Activated T-helper 1 cell treated with anti-CD3 and anti-CD28 coated beads, Interleukin-2, amount 50 U/mL, for 16 hours (primary cell): ENCODE measurements at places on chromosomes 12 and 14.

DNA sequence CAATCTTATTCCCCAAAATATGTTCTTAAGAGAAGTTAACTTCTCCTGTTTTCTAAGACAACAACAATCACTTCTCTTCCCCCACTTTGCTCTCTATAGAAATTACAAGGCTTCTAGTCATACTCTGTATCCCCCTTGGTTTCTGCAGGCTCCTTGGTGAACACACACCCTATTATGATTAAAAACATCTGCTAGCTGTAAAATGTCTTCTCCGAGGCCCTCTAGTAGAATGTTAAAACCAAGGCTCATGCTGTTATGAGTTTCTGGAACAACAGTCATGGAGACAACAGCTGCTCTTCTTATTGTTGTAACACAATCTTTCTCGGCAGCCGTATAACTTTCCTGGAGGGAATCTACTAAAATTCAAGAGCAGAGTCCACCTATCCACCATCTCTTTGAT lies 397.5 kb upstream of the CCDC196 start:
- no peak for DNase-seq

- DNase-seq, result no peak
These were observed 1.0 kb downstream of the APOF start for GRCh38 chr12:56361487-56362129.

DNA sequence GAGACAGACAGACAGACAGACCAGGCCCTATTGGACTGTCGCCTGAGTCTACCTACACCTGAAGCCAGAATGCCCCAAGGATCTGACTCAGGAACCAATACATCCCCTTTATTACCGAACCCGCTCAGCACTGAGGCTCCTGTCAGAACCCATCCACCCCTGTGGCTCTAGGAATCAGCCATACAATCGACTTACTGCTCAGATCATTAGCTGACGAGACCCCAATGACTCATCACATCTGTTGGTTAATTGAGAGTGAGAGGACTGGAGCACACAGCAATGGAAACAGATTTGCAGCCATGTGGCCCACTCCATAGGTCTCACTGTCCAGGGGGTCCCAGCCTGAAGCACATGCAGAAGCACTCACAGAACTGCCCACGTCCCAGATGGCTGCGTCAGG lies 15.2 kb downstream of the ITPK1 start:
- DNase-seq, result no peak

- no peak for DNase-seq
These were observed 12.1 kb downstream of the ETV6 start for GRCh38 chr12:11661491-11662089.

- DNase-seq, result no peak
These were observed 327.8 kb downstream of the MED13L start for GRCh38 chr12:115949675-115950074.

DNA sequence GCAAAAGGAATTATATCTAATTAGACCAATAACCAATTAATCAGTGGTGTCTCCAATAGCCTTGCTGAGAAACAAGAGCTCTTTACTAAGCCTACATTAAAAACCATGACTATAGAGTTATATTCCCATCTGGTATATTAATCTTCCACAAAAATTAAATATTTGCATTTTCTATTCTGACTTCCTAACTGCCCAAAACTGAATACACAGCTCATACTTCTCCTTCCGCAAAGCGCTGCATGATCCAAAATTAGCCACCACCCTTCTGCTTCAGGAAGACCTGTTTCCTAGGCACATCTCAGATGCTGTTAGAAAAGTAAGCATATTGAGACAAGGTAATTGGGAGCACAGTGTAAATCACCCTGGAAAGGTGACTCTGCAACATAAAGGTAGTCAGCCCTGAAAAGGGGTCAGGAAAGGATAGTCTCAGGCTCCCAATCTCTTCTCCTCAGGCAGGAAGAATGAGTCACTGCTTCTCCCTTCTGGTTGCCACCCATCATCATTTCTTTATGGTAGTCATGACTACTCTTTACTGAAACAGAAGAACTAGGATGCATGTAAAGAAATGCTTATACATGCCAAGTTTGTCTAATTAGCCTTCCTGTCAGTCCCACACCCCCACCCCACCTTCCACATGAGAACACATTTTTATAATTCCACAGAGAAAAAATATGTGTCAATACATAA lies 54.3 kb downstream of the PLCZ1 start:
- DNase-seq, result no peak

GRCh38 chr12:124299628-124300388 lies 4.9 kb downstream of the RFLNA start:
- no peak for DNase-seq

DNA sequence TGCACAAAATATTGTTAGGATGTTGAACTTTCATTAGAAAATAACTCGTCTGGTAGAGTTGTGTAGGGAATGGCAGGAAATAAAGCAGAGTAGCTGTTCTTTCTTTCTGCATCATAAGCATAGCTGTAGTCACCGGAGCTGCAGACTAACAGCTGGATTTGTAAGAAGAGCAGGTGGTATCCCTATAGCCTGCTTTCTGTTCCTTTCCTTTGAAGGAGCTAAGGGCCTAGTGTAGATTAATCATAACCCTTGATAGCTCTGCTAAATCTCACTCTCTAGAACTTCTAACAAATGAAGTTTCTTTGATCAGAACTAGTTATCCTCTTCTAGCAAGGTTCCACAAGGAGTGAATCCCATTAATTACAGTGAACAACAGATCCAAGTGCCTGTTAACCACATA lies 3.5 kb downstream of the LMO3 start:
- no peak for DNase-seq

GRCh38 chr12:33472299-33472698 lies 32.7 kb upstream of the SYT10 start:
- DNase-seq, result no peak

GRCh38 chr12:13345722-13346121 lies 149.2 kb downstream of the EMP1 start:
- DNase-seq, result no peak

- no peak for DNase-seq
These were observed 83.4 kb upstream of the NOS1 start for GRCh38 chr12:117444781-117445180.
